ENCODE measurements at places on chromosomes 2 and 18. TPM values are rescaled to one million over a fixed set of nuclear protein-coding genes. Genes with fewer than 3 reads are reported as not detected.

- DNase-seq = no peak
Measured at GRCh38 chr2:9753276-9753600, 90.0 kb upstream of the TAF1B start.

- DNase-seq = peak; percentile 11
Measured at GRCh38 chr2:29841386-29842004, 79.9 kb downstream of the ALK start.

DNA sequence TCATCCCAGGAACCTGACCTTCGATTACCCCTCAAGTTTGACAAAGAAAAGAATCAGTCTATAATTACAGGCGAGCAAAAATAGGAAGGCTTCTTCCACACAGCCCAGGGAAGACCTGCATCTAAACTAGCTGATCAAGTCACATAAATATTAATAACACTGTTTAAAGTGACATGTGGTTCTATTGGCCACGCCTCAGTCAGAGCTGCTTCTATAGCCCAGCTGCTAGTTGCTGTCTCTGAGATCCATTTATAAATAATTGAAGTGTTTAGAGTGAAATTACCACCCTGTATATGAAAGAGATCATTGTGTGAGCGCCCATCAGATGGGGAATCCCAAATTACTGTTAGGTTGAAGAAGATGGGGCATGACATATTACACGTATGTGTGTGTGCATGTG is 426.0 kb downstream of the CDH2 start:
- no peak for DNase-seq

The WDR12 gene
- polyA plus RNA-seq = 61.1 TPM

- DNase-seq = no peak
Measured at GRCh38 chr2:197261808-197262226, 48.8 kb downstream of the ANKRD44 start.

GRCh38 chr2:38722271-38723061 is 28.7 kb downstream of the SRSF7 start:
- DNase-seq = no peak

The PRPF40A gene
- polyA plus RNA-seq = 68.6 TPM

- DNase-seq = no peak
Measured at GRCh38 chr18:13245481-13246000, 27.0 kb downstream of the LDLRAD4 start.

DNA sequence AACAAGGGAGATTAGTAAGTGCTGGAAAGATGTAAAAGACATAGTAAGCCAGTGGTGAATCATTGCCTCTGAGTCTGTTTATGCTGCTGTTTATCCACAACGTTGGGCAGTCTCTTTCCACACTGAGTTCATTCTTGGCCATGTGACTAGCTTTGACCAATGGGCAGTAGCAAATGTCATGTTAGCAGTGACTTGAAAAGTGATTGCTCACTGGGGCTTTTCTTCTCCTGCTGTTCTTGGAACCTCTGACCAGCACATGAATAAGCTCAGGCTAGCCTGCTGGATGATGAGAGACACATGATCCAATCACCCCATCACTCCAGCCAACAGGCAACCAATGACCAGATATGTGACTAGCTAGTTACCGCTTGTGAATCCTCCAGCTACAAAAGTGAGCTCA is 360.4 kb downstream of the SLC4A3 start:
- DNase-seq = no peak

DNA sequence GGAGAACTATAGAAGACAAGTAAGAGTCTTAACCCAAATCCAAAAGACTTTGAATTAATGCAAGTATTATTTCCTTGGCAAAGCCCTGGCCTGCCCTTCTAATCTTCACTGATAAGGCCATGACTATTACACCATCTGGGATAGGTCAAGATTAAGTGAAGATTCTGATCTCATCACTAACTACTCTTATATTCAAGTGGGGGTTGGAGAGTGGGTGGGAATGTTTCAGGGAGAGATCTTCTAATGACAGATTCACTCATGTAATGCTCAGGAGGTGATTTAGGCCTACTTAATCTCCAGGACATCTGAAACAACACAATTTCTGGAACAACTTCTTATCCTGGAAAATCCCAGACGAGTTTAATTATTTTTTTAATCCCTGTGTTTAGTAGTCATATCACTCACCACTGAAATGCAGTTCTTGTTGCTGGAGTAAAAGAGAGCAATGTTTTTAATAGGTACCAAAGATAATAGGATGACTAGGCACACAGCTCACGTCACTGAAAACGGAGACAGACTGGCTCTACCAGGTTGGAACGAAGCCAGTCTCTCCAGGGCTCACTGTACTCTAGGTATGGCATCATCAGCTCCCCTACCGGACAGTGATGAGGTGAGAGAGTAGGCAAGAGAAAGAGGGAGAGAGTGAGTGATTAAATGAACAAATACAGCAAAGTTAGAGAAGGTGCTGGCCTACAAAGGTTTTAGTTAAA is 133.1 kb downstream of the NCKAP5 start:
- DNase-seq = no peak

DNA sequence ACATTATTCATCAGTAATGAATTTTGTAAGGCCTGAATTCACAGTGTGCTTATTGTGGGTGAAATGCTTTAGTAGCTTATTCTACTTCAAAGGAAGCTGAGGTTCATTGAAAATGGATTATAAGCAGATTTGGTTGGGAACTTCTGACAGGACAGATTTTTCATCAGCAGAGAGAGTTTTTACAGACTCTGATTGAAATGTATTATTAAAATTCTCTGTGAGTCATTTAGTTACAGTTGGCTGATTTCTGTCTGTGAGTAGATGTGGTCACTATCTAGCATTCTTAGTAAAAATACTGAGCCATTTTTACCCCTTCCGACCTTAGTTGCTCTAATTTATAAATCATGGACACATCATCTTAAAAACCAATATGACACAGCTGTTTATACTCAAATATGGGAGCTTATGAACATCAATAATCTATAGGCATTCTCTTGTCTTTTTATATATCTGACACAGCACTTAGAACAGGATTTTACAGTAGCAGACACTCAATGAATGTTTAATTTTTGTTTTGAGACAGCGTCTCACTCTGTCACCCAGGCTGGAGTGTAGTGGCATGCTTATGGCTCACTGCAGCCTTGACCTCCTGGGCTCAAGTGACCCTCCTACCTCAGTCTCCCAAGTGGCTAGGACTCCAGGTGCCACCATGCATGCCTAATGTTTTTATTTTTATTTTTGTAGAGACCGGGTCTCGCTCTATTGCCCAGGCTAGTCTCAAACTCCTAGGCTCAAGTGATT is 239.6 kb downstream of the BABAM2 start:
- no peak for DNase-seq

- DNase-seq = peak; percentile 19
Measured at GRCh38 chr2:122023059-122023864, 267.8 kb downstream of the TSN start.

The ARHGAP25 gene
- 3.7 TPM for polyA plus RNA-seq

The TUBB8B gene
- polyA plus RNA-seq = not detected

GRCh38 chr18:13831864-13832508 is 8.0 kb downstream of the MC5R start:
- DNase-seq = no peak

DNA sequence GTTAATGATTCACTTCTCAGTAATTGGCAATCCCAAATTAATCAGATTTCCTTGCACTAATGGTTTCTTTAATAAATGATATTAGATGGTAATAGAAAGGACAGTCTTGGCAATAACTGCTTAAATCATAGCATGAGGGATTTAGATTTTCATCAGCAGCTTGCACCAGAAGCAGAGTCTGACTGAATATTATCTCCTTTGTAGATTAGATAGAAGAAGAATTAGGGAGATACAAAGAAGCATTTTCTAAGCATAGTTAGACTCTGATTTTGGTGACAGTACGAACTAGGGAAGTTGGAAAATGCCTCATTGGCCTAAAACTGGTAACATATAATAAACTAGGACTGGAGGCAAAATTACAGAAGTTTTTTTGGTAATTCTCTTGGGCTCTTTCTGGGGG is 232.8 kb upstream of the EPAS1 start:
- no peak for DNase-seq

DNA sequence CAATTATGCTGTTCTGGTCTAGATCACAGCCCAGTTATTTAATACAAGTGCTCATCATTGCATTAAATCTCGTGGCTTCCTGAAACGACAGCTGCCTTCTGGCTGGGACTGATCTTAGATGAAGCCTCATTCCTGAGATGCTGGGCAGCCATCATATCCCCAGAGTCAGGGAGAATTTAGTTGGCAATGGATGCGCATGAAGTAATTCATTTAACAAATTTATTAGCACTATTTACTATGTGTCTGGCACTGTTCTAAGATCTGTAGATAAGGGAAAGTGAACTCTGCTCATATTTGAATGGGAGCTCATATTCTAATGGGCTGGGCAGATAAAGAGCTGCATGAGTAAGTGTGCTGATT is 244.7 kb downstream of the KCNS3 start:
- no peak for DNase-seq

- DNase-seq = no peak
Measured at GRCh38 chr2:26647981-26648380, 6.8 kb upstream of the CIB4 start.

The HDLBP gene
- 357 TPM for polyA plus RNA-seq

DNA sequence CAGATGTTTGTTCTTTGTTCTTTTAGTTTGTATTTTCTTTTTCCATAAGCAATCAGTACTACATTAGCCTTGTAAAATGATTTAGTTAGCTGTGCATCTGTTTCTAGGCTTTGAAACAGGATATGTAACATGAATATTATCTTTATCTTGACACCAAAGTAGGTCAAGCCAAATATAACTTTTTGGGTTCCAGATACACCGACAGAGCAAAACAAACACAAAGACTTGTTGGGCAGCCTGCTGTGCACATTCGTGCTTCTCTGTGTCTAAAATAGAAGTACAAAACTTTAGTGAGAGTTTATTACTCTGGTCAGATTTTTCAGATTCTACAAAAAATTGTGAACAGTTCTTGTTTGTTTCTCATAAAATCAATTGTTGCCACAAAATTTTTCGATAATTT is 1059.3 kb upstream of the GYPC start:
- DNase-seq = no peak

DNA sequence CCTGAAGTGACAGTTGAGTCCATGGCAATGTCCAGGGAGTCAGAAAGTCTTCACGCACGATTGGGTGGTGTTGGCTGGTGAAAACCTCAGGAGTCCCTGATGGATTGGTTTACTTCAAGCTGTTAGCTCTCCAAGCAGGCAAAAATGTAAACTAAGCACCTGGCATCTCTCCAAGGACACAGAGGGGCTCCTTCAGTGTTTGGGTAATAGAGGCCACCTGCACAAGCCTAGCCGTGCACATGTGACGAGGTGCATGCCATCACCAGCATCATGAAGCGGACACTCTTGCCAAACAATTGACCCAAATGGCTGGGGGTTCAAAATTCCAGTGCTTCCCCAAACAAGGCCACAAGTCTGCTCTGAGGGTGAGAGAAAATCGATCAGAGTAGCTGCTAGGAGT is 104.7 kb upstream of the CD302 start:
- DNase-seq = no peak

The MYL12B gene
- 205 TPM for polyA plus RNA-seq

The CDK15 gene
- polyA plus RNA-seq = 2.9 TPM

The SERPINE2 gene
- 88.6 TPM for polyA plus RNA-seq

DNA sequence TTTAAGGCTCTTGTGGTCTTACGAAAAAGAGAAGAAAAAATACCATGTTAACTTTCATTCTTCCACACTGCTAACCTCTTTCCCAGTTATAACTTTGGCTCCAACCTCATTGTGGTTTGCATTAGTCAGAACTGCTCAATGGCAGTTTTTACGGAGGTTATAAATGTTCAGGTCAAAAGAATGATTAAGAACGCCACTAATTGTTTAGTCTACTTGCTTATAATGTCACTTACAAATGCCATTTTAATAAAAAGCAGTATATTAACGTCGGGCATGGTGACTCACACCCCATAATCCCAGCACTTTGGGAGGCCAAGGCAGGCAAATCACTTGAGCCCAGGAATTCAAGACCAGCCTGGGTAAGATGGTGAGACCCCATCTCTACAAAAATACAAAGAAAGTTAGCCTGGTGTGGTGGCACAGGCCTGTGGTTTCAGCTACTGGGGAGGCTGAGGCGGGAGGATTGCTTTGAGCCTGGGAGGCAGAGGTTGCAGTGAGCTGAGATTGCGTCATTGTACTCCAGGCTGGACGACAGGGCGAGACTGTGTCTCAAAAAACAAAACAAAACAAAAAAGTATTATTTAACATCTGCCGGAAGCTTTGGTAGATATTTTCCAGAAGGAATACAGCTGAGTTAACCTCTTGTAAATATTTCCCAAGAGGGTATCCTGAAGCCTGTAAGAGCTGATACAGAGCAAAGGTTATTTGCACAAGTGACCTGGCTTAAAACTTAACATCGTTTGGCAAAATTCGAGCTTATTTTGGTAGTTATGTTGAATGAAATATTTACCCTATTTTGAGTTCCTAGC is 5.1 kb downstream of the AGPS start:
- no peak for DNase-seq

- no peak for DNase-seq
Measured at GRCh38 chr2:49129034-49129433, 25.3 kb downstream of the FSHR start.

The ESCO1 gene
- polyA plus RNA-seq = 18.0 TPM

- no peak for DNase-seq
Measured at GRCh38 chr2:239118264-239118663, 270.4 kb downstream of the TWIST2 start.

The PSTPIP2 gene
- polyA plus RNA-seq = 1.9 TPM

DNA sequence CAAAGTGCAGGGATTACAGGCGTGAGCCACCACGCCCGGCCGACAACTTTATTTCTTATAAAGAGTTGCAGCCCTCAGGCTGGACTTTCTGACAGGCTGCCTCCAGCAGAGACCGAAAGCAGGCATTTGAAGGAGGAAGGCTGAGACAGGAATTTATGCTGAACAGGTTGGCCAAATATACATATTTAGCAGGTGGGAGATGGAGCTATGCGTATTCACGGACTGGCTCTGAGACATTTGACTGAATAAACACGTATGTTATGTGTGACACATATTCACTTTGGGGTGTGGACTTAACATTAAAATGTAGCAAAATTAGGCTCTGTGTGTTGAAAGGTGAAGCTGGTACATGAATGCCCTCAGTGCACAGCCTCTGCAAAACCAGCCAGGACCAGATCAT is 65.9 kb downstream of the SNTG2 start:
- DNase-seq = no peak

- DNase-seq = no peak
Measured at GRCh38 chr18:45441110-45441847, 174.0 kb upstream of the SLC14A2 start.

DNA sequence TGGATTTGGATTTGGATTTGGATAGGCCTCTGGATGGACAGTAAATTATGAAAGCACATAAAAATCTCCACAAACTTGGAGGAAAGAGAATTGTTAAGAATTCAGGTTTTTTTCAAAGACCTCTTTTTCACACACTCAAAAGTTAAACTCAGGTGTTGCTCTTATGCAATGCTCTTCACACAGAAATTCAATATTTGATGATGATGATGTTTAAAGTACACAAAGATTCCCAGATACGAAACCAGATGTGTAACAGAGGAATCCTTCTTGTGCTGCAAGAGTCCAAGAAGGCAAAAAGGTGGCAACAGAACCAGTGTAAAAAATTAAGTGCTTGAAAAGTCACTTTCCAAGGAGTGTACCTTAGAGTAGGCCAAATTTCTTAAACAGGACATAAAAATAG is 75.8 kb upstream of the SPATS2L start:
- no peak for DNase-seq

- DNase-seq = no peak
Measured at GRCh38 chr2:240223631-240224030, 83.2 kb upstream of the OTOS start.

- no peak for DNase-seq
Measured at GRCh38 chr18:49322765-49323490, 137.5 kb downstream of the DYM start.

Data from hindlimb muscle (tissue), 1 donor.